ENCODE measurements at places on chromosomes 13 and 19. TPM values are rescaled to one million over a fixed set of nuclear protein-coding genes. Genes with fewer than 3 reads are reported as not detected.

- H3K4me1 ChIP-seq: no peaks in the 10 kb centered on the region
- no peak overlapping the region for H3K4me3 ChIP-seq
- DNase-seq: no peak
These were observed 141.0 kb downstream of the POSTN start for GRCh38 chr13:37457612-37458011.

DNA sequence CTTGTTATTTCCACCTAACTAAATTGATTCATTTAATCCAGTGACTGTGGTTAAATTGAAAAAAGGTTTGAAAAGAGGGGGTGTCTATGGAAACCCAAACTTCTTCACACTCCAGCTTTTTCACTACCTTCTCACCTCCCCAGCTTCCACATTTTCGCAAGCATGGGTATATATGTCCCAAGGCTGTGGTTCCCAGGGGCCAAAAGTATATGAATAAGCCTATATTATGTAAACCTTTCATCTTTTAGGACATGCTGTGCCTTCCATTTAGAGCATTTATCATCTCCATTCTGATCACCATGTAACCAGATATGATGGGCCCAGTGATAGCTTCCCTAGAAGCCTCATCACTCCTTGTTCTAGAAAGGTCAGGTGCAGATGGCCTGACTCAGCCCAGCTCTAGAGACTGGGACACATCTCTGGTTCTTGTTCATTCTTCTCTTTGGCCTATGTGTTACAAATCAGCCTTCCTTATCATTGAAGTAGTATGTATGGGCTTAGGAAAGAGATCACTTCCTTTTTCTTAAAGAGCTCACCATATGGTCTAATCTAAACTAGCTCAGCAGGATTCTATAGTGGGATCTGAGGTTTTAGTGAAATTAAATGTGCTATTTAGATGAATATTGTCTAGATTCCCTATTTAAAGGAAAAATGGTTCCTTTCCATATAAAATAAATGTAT is 19.5 kb upstream of the ARL11 start:
- H3K27me3 ChIP-seq: no peaks in the 10 kb centered on the region
- DNase-seq: no peak
- H3K27ac ChIP-seq: no peak overlapping the region
- H3K36me3 ChIP-seq: no peaks in the 10 kb centered on the region

DNA sequence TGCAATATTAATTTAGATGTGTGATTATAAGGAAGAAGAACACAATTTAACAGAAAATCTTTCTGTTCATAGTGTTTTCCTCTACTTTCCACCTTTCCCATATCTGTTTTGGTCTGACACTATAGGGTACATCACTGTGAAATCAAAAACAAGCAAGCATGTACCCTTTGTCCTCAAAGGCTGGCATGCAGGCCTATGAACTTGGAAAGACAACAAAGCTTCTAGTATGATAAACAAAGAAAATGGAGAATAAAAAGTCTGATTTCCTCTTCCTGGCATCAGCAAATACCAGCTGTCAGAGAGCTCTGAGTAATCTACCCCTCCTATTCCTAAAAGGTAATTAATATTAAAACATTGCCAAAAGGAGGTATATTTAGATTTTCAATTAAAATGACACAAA is 5.6 kb upstream of the NEK3 start:
- peaks cover 9% of the 10 kb centered on the region for H3K36me3 ChIP-seq
- DNase-seq: no peak
- H3K27ac ChIP-seq: no peak overlapping the region

DNA sequence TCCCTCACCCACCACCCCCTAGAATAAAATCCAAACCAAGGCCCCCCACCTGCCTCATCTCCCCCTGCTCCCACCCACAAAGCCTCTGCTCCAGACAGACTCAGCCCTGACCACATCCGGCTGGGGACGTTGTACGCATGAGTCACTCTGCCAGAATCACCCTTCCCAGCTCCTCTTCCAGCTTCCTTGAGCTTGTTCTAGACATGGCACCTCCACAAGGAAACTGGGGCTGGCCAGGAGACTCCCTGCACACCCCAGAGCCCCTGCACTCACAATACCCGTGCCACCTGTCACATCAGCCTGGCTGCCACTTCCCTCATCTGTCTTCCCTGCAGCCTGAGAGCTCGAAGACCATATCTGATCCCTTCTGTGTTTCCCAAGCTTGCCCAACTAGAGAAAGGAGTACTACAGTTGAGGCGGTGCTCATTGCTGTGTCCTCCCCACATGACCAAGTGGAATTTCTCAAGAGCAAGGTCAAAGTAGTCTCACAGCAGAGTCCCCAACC is 9.7 kb downstream of the DEDD2 start:
- no peak overlapping the region for H3K4me3 ChIP-seq
- no peak overlapping the region for H3K27ac ChIP-seq
- peaks cover 57% of the 10 kb centered on the region for H3K36me3 ChIP-seq
- H3K27me3 ChIP-seq: no peaks in the 10 kb centered on the region

- no peak overlapping the region for H3K27ac ChIP-seq
- H3K4me3 ChIP-seq: no peak overlapping the region
- DNase-seq: no peak
- no peaks in the 10 kb centered on the region for H3K4me1 ChIP-seq
- H3K36me3 ChIP-seq: no peaks in the 10 kb centered on the region
These were observed 384.5 kb upstream of the GPC6 start for GRCh38 chr13:92842145-92842544.

The EPS8L1 gene
- total RNA-seq: 83.1 TPM

GRCh38 chr13:89490661-89491060 is 1819.5 kb downstream of the SLITRK5 start:
- H3K27me3 ChIP-seq: no peaks in the 10 kb centered on the region
- no peak overlapping the region for H3K4me3 ChIP-seq
- H3K36me3 ChIP-seq: no peaks in the 10 kb centered on the region
- H3K27ac ChIP-seq: no peak overlapping the region

DNA sequence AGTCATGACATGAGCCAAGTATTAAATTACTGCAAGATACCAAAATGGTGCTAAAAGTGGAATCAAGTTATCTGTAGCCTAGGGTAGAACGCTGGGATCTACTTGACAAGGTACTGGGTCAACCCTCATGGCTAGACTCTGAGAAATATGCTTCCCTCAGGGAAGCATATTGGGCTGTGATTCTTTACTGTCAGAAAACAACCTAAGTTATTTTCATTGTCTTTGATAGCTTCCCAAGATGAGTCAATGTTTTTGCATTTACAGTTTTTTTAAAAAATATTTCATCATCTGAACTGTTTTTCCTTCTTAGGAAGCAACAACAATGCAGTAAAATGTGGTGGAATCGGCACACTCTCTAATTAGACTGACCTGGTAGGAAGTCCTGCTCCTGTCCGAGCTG is 218.0 kb downstream of the RGCC start:
- no peak overlapping the region for H3K27ac ChIP-seq
- DNase-seq: no peak
- no peaks in the 10 kb centered on the region for H3K27me3 ChIP-seq
- H3K4me3 ChIP-seq: no peak overlapping the region
- H3K36me3 ChIP-seq: no peaks in the 10 kb centered on the region

The IL11 gene
- not detected for total RNA-seq

- H3K27me3 ChIP-seq: no peaks in the 10 kb centered on the region
- H3K36me3 ChIP-seq: no peaks in the 10 kb centered on the region
- H3K27ac ChIP-seq: no peak overlapping the region
- DNase-seq: no peak
- H3K4me3 ChIP-seq: no peak overlapping the region
- H3K4me1 ChIP-seq: peaks cover 5% of the 10 kb centered on the region
These were observed 44.7 kb downstream of the TPT1 start for GRCh38 chr13:45296259-45296658.

All from thyroid gland (tissue), 4 donors.